ENCODE measurements at places on chromosomes 3 and 15.

GRCh38 chr3:112038863-112039262 is 4.3 kb downstream of the TMPRSS7 start:
- DNase-seq = no peak

DNA sequence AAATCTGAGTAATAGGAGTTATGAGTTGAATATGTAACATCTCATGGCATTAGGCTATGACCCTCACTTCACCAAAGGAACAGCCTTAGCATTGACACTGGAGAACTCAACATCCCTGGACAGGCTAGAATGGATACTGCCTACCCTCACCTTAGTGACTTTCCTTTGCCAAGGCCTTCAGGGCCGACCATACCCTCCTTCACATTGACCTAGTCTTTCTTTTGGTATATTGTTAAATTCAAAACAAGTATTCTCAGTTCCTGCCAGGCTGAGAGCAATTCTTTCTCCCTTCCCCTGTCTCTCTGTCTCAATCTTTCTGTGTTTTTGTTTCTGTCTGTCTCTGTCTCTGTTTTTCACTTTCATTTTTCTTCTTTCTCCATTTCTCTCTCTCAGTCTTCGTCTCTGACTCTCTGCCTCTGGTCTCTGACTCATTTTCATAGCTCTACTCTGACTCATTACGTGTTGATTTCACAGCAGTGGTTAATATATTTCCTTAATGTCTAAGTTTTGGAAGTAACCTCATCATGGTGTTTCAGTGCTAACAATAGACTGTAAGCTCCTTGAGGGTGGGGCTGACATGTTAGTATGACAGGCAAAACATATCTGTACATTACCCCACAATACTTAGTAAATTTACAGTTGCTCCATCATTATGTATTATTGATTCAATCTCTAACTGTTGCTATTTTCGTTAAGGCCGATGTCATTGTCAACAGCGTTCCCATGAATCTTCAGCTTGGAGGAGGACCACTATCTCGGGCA is 32.5 kb downstream of the PARP15 start:
- no peak for DNase-seq

DNA sequence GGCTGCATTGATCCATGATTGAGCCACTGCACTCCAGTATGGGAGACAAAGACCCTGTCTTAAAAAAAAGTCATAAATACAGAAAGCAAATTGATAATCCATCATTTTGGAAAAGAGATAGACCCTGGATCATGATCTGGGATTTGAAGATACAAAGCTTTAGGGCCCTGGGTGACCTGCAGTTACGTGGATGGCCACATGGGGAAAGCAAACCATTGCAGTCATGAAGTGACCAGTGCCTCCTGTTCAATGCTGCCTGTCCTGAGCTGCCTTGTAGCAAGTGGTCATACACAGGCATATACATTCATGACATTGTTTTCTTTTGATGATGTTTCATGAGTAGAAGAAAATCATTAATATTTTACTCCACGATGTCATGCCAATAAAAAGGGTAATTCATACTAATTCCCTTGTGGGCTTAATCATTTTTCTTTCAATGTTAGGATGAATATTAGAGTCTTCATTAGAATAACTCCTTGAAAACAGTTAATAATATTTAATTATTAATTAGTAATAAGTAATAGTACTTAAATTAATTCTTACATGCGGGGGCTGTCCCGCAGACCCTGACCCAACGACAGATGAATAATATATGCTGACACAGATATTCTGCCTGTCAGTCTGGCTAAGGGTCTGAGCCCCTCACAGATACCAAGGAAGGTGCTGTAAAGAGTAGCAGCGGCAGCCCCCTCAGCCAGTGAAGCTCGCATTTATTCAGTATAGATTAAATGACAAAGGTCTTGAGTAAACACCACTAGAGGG is 109.0 kb upstream of the UNC13C start:
- DNase-seq = no peak

DNA sequence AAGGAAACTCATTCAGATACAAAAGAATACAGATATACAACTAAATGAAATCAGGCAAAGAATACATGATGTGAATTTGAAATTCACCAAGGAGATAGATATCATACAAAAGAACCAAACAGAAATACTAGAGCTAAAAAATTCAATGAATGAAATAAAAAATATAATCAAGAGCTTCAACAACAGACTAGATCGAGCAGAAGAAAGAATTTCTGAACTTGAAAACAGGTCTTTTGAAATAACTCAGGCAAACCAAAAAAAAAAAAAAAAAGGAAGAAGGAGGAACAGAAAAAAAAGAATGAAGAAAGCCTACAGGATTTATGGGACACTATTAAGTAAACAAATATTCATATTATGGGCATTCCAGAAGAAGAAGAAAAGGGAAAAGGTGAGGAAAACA is 137.8 kb downstream of the DMXL2 start:
- DNase-seq = no peak

- no peak for DNase-seq
These were observed 13.7 kb upstream of the ISLR start for GRCh38 chr15:74159773-74160172.

GRCh38 chr3:66499881-66500575 is 794 bp downstream of the LRIG1 start:
- no peak for DNase-seq

- DNase-seq = no peak
These were observed 67.4 kb downstream of the GTPBP8 start for GRCh38 chr3:113058188-113058587.

DNA sequence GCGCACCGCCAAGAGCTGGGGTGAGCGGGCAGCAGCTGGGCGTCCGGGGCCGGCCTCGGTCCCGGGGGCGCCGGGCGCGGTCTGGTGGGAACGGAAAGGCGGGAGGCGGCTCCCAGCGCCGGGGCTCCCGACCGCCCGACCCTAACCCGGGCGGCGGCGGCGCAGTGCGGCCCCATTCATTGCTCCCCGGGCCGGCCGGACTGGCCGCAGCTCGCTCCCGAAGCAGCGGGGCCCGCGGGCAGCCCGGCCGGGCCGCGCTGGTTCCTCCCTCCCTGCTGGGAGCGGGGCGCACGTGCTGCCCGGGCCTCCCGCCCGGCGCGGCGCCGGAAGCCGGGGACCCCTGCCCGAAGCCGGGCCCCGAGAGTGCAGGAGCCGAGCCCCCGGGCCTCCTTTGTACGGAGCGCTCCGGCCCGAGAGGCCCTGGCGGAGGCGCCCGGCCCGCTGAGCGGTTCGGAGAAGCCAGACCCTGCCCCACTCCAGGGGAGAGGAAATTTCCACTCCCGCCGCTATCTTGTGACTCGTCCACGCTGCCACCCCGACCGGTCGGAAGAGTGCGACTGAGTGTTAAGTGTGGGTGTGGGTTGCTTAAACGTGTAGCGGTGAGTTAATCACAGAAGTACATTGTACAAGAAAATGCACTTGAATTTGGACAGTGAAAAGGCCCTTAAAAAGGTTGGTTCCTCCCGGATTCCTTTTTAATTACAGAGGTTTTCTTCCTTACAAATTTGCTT is 613 bp downstream of the ATP1B3 start:
- DNase-seq = no peak

GRCh38 chr3:24119321-24119751 is 174.2 kb downstream of the NR1D2 start:
- DNase-seq = no peak

- no peak for DNase-seq
These were observed 185.8 kb upstream of the UBE2E1 start for GRCh38 chr3:23619705-23620637.

DNA sequence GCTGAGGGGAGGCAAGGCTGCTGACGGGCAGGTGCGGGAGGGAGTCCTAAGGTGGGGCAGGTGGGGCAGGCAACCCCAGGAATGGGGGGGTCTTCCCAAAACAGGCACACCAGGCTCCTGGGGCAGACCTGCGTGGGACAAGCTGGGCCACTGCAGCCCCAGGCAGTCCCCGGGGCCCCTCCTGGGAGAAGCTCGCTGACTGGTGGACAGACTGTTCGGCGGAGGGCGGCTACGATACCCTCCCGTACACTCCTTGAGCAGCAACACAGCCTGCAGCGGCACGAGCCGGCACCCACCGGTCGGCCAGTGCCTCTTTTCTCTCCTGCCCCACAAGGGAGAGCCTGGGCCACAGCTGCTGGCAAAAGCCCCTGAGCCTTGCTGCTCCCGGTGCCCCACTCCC is 65.9 kb upstream of the RPL32 start:
- DNase-seq = no peak

- DNase-seq = no peak
These were observed 40.0 kb upstream of the TRH start for GRCh38 chr3:129934234-129935123.

DNA sequence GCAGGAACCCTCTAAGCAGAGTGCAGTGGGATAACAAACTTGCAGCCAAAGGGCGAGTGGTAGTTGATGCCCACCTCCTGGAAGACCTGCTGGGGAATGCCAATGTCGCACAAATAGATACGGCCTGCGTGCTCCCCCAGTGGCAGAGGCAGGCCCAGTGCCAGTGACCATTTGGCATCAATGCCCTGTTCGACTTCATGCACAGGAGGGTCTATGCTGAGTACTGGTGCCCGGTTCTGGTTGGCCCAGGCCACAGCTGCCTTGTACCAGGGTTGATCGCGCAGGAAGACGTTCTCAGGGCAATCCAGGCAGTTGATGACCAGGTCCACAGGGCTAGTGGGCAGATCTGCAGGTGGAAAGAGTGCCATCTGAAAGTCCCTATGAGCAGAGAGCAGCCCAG is 17.0 kb downstream of the CLK3 start:
- DNase-seq = no peak

- no peak for DNase-seq
These were observed 71.6 kb downstream of the RASGRF1 start for GRCh38 chr15:79018960-79019359.

GRCh38 chr15:86079508-86080266 is at the start of gene AGBL1:
Gene AGBL1 (plus strand): TSS chr15:86079871.
- DNase-seq = no peak

- DNase-seq = no peak
These were observed 59.7 kb upstream of the MAGI1 start for GRCh38 chr3:66098436-66098835.

DNA sequence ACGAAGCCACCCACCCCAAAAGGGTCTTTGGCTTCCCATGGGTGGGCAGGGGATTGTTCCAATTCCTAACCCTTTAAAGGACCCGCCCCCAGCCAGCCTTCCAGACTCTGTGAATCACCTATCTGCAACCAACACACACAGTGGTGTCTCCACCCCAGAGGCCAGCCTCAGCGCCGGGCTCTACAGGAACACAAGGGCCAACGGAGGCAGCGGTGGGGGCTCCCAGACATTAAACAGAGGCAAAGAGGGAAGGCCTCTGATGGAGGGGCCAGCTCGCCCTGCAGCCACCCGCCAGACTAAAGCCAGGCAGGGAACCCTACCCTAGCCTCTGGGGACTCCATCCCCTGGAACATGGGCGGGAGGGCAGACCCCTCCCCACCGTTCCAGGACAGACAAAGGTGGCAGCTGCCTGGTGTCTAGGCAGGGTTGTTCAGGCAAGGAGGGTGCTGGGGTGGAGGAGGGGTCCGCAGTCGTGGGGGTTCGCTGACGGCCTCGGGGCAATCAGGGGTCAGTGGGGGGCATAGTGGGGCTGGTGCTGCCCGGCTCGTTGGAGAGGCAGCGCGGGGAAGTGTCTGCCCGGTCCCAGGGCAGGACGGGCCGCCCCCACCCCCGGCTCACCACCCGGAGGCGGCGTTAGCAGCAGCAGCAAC is 448 bp downstream of the SHISA5 start:
- no peak for DNase-seq

All from NCI-H187 (cell line).